Gastroesophageal sphincter (tissue), 4 donors: ENCODE measurements at places on chromosomes 2 and 18. TPM values are rescaled to one million over a fixed set of nuclear protein-coding genes. Genes with fewer than 3 reads are reported as not detected.

- peak; percentile 0 for ATAC-seq
These were observed 2.4 kb downstream of the SPRED2 start for GRCh38 chr2:65429786-65430602.

GRCh38 chr2:8740136-8740535 lies 58.3 kb downstream of the ID2 start:
- ATAC-seq: no peak

DNA sequence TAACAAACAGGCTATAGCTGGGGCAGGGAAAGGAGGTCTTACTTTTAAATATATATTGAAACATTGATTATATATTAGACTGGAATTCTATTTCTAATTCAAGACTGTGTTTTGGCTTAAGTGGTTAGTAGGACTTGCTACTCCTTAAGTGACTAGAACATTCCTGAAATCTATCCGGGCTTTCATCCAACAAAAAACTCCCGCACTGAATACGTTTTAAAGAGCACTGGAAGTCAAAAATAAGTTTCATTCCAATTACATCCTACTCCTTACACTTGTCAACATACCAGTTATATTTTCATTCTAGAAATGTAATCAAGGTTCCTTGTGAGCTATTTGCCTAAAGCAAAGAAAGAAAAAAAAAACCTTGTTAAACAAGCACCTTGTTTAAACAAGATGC lies 204.6 kb downstream of the SP3 start:
- ATAC-seq: no peak

- ATAC-seq: no peak
These were observed 58.7 kb downstream of the ITGB6 start for GRCh38 chr2:160141419-160141818.

The SPDYA gene
- 3.9 TPM for total RNA-seq

The PAX8 gene
- total RNA-seq: not detected
